DMS 273 treated with DMSO at 0.1 percent for 48 hours (cell line): ENCODE measurements at places on chromosomes 11 and 22.
A peak's percentile ranks its signal among the peaks of the same experiment; 100 is the strongest.

DNA sequence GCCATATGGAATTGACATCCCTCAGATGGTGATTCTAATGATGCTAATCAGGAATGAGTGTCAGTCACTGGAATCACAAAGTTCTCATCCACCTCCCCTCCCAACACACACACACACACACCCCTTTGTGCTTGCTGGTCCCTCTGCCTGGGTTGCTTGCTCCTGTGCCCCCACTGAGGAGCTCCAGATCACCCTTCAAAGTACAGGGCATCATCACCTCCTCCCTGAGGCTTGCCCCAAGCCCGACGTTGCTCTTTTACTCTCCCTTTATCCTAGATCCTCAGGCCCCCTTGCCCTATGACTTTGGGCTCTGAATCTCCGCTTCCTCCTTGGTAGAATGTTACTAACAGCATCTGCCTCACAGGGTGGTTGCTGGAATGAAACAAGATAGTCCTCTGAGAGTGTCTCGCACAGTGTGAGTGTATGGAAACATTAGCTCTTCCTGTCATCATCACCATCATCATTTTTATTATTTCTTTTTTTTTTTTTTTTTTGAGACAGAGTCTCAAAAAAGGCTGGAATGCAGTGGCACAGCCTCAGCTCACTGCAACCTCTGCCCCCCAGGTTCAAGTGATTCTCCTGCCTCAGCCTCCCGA, 3.4 kb downstream of the TOM1 start:
- no peak for DNase-seq

DNA sequence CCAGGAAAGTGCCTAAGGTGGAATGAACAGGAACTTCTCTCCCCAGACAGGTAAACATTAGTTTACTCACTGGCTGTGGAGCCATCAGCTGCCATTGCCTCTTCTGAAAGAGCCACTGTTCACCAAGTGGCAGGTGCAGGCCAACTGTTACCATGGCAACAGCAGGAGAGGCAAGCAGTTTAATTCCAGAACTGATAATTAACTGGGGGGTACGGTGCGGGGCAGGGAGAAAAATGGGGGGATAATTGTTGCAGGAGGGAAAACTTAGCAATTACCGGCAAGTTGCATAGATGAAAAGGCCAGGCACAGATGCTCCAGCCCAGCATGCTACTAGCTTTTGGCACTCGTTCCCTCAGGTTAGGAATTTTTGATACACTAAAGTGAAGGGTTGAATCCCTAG, 85.1 kb downstream of the TRIM44 start:
- peak; percentile 12 for DNase-seq

DNA sequence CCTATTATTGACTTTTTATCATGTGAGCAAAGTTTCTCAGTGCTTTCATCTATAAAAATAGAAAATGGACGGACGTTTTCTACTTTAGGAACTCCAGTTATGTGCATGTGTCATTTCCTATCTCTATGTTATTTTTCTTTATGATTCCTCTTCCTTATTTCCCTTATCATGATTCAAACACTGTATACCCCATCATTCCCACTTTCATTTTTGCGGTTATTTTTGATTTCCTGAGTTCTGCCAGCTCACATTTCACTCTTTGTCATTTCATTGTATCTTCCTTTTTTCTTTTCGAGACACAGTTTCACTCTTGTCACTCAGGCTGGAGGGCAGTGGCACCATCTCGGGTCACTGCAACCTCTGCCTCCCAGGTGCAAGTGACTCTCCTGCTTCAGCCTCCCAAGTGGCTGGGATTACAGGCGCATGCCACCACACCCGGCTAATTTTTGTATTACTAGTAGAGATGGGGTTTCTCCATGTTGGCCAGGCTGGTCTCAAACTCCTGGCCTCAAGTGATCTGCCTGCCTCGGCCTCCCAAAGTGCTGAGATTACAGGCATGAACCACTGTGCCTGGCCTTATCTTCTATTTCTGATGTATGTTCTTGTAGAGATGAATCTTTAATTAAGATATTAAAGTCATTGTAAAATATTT, 21.5 kb downstream of the C11orf58 start:
- no peak for DNase-seq

DNA sequence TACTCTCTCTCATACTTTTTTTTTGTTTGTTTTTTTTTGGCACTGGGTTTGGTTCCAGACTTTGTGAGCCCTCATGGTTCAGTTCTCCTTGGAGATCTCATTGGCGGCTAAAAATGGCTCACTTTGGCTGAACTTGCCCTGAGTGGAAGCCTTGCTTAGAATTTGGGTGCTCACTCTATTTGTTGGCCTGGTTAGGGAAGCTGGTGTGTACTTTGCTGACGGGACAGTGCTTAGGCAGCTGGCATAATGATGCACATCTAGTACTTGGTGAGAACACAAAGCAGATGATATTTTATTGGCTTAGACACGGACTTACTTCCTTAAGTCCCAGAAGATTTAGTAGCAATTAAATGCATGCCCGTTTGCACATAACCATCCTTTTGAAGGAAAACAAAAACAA, 66.5 kb upstream of the GRAMD1B start:
- DNase-seq, result no peak

DNA sequence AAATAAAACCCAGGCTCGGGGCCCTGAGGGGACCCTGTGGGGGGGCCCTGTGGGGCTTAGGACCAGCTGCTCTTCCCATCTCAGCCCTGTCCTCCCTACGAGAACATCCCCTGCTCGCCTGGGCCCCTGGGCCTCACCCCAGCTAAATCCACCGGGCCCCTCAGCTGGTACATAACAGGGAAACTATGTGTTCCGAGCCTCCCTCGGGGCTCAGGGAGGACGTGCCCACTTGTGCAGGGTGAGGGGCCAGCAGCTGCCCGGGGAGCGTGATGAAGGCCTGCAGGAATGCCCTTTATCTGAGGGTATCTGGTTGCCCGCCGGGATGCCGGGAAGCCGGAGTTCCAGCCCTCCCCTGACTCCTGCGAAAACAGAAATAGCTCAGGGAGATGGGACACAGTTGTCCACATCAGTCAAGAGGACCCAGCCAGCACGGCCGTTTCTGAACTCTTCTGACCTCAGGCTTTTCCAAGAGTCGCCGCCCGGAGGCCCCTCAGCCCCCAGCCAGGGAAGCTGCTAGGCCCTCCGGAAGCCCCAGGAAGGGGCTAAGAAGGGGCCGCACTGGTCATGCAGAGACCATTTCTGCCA, 20.6 kb downstream of the MRPL23 start:
- no peak for DNase-seq

DNA sequence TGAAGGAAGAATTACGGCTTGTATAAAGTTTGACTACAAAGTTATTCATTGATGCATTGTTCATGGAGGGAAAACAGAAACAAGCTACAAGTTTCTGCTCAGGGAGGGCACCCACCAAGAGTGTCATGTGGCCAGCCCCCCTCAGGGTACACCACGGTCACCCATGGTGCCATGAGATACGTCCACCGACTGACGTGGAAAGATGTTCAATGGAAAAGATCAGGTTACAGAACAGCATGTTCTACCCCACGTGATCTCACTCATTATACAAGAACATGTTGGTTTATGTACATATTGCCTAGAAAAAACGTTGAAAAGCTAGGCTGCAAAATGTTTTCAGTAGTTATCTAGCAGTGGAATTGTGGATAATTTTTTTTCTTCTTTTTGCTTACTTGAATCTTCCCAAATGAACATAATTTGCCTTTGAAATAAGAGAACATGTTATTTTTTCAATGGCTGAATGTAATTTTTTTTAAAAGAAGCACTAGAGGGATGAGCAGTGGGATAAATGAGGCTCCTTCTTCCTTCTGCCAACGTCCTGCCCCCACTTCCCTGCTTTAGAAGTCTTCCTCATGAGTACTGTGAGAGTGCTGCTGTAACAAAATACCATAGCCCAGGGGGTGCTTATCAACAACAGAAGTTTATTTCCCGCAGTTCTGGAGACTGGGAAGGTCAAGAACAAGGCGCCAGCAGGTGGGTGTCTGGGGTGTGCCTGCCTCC, 22.5 kb downstream of the RCN1 start:
- DNase-seq, result peak; percentile 42

DNA sequence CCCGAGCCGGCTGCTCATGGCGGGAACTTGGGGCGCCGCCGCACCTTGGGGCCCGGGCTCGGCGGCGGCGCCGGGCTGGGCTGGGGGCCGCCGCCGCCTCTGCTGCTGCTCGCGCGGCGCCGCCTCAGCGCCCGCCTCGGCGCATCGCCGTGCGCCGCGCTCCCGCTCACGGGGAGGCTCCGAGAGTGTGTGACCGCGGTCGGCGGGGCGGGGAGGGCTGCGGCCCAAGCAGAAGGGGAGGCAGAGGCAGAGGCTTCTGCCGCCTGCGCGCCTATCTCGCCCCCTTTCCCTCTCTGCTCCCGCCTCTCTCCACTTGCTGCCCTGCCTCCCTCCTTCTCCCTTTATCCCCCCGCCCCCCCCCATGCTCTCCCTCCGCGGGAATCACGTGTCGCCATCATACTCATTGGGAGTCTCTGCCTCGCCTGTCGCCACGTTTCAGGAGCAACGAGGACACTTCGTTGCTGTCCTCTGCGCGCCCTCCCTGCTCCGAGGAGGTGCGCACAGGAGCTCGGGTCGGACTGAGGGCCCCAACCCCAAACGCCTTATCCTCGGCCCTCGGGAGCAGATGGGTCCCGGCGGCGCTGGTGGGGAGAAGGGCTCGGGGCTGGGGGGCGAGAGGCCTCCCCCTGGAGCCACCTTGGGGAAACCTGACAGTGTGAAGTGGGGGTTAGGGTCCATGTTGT, at the start of gene GUCY1A2:
TSS of gene GUCY1A2 (minus strand) at position 258 of the 683 bp plus-strand sequence. CDS start 421 bp downstream, outside the sequence.
- DNase-seq, result no peak

- DNase-seq, result no peak
Measured at GRCh38 chr11:134640536-134640935, 228.5 kb upstream of the B3GAT1 start.

GRCh38 chr11:75277211-75277805, 36.7 kb downstream of the TPBGL start:
- DNase-seq, result no peak

GRCh38 chr22:47374901-47375575, 612.6 kb downstream of the TBC1D22A start:
- DNase-seq, result no peak

DNA sequence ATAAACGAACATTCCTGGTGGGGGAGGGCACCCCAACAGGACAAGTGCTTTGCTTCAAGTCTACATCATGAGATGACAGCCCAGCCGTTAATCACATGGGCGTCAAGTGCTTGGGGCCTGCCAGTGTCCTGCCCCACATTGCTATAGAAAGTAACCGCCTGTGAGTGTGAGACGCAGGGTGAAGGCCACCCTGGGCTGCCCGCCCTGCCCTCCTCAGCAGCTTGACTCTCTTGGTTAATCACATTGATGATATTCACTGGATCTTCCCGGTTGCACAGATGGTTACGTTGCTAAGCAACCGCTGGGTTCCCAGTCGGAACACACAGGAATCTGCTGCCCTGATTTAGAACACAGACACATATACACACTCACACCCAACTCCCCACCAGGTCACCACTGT, 79.3 kb downstream of the CTTN start:
- peak; percentile 58 for DNase-seq

DNA sequence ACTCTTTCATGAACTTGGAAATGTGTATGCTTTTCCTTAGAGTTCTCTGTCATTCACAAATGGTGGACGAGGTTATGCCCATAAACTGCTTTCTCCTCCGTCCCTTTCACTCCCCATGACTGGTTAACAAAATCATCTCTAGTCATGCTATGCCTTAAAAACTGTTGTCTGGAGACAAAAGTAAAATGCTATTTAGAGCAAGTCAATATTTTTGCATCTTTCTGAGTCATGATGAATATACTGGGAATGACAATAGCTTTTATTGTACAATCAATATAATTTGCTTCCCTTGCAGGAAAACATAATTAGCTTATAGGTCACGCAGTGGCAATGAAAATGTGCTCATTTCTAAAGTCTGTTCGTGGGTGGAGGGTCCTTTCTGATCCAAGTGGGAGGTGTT, 216.7 kb upstream of the SORL1-AS1 start:
- no peak for DNase-seq

GRCh38 chr11:1163321-1163910, 5.7 kb downstream of the MUC5AC start:
- no peak for DNase-seq

DNA sequence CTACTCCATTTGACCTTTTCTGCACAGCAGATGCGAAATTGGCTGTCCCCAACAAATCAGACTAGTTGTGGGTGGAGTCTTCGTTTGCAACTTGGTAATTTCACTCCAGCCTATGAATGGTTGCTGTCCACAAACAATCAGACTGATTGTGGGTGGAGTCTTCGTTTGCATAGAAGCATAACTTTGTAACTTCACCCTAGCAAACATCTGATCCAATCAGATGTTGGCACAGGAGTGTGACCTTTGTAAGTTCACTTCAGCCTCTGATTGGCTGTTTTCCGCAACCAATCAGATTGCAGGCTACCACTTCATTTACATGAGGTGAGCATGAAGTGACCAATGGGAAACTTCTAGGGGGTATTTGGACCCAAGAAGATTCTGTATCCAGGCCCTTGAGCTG, 16.3 kb upstream of the CABP2 start:
- DNase-seq, result no peak

- no peak for DNase-seq
Measured at GRCh38 chr11:32886180-32886579, 6.4 kb upstream of the QSER1 start.
